ELF-1 (cell line): ENCODE measurements at places on chromosomes 5 and 9.
A peak's percentile ranks its signal among the peaks of the same experiment; 100 is the strongest.

GRCh38 chr9:979983-980382 lies 3.5 kb downstream of the DMRT3 start:
- DNase-seq = no peak

DNA sequence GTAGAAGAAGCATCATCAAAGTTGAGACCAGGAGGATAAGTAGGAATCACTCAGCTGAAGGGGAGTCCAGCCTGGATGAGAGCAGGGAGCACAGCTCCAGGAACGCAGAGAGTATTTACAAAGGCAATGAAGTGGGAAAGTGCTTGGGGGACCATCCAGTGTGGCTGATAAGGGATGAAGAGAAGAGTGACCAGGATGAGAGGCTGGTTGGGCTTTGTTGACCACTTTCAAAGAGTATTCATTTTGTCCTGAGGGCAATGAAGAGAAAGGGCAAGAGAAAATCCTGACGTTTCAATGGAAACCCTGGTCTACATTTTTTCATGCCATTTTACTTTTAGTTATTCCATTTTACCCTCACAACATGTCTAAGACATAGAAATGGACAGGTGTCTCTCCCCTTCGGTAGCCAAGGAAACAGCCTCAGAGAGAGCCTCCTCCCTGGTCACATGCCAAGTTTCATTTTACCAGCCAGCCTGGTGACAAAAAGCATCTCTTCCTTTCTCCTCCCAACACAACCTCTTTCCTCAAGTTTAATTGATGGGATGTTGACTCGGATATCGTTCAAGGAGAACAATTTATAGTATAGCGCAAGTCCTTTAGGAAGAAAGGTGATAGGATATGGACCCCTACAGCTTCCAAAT lies 492.7 kb upstream of the CLINT1 start:
- peak; percentile 75 for DNase-seq

DNA sequence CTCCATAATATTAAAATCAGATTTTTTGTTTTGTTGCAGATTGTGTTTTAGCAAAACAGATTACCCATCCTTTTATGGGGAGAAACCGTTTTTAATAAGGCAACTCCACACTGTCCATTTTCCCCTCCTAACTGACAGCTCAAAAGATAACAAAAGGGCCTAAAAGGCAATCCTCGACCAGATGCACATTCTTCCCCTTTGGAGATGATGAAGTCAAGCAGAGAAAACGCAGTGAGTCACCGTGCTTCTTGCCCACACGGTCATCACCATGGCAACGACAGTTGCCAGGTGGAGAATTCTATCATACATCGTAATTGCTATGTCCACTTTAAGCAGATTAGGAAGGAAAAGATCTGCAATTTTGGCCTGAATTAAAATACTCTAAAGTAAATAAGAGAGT lies 96.4 kb downstream of the DIRAS2 start:
- DNase-seq = peak; percentile 79

DNA sequence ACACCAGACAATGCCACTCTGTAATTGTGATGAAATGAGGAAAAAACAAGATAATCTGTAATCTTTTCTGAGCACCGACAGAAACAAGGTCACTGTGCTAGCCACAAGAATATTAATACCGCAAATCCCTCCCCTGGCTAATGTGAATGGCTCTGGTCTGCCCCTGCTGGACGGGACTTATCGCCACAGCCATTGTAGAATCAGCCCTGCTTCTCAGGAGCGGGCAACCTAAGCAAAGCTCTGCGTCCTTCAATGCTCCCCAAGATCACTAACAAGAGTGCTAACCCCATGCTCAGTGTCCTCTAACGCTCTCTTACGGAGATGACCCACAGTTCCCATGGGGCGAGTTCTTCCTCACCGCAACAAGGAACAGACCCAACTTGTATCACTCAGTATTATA lies 42.7 kb downstream of the OR2V1 start:
- DNase-seq = no peak

- DNase-seq = no peak
These were observed 280.9 kb downstream of the NFIB start for GRCh38 chr9:14033067-14033466.

DNA sequence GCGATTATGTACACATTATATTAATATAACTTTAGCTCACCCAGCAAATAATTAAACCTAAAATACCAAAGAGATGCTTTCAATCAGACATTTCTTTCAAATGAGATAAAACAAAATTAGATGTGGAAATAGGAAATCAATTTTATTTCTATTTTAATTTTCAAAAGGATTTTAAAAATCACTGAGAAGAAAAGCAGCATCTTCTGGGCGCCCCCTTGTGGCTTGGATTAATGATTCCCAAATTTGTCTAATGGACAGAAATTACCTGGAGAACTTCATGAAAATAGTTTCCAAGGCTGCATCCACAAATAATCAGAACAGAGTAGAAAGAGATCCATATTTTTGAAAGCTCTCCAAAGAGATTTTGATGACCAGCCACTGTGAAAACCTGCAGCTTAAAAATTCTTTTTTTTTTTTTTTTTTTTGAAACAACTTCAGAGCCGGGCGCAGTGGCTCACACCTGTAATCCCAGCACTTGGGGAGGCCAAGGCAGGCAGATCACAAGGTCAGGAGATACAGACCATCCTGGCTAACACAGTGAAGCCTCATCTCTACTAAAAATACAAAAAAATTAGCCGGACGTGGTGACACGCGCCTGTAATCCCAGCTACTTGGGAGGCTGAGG lies 50.9 kb upstream of the CEMIP2 start:
- no peak for DNase-seq

- no peak for DNase-seq
These were observed 6.0 kb downstream of the CDC26 start for GRCh38 chr9:113269355-113269754.

DNA sequence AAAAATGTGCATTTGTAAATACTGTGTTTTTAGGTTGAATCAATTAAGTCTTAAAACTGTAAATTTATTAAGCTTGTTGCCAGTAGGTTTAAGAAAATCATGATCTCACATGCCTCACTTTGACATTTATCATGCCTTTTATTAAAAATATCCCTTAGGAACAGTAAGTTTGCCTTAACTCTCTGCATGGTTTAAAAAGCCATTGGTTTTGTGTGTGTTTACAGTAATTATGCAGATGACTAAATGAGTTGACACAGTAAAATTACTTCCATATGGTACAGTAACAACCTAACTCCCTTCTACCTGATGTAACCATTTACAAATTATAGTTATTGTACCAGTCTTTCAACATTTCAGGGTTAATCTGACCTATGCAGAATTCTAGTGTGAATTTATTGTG lies 6.5 kb downstream of the RPS6 start:
- DNase-seq = no peak

DNA sequence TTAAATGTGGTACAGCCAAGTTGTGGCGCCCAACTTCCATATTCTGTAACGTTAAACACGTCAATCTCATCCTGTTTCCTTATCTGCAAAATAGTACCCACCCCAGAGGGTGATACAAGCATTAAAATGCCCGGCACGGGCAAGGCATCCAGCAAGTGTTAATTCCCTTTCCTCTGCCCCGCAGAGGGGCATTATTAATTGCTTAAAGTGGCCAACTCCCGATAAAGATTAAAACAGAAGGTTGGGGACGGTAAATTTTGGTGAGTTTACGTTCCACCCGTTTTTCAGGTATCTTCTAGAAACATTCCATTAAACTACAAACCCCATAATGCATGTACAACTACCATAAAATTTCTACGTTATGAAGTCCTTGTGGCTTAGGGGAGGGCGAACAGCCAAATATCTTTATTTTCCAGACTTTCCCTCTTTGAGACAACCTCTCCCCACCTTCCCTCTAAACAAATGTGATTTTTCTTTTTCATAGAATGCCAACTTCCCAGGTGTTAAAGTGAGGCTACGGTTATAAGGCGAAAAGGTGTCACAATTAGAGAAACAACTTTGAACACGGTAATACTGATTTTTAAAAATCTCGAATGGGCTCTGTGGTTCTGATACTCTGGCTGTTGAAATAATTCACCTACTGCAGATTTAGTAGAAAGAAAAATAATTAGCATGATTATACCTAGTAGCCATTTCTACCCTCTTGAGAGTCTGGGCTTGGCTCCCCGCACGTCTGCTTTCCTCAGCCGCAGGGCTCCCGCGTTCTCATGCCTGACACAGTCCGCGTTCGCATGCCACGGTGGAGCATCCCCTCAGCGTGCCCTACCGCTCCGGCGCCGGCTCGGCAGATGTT lies 1.2 kb upstream of the GPBP1 start:
- no peak for DNase-seq

DNA sequence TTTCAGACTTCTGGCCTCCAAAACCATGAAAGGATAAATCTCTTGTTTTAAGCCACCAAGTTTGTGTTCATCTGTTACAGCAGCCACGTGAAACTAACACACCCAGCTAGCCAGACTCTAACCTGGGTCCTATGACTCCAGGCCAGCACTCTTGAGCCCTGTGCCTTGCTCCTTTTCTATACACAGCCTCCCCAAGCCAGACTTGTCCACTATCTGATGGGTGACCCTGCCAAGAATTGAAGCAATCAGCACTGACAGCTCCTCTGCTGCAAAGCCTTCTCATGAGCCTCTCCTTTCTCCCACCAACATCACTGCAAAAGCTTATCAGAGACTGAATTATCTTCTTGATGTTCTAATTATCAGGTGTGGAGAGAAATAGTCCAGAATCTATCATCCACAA lies 41.4 kb downstream of the SIL1 start:
- no peak for DNase-seq

- DNase-seq = no peak
These were observed 12.6 kb downstream of the SIL1 start for GRCh38 chr5:139185589-139185988.

DNA sequence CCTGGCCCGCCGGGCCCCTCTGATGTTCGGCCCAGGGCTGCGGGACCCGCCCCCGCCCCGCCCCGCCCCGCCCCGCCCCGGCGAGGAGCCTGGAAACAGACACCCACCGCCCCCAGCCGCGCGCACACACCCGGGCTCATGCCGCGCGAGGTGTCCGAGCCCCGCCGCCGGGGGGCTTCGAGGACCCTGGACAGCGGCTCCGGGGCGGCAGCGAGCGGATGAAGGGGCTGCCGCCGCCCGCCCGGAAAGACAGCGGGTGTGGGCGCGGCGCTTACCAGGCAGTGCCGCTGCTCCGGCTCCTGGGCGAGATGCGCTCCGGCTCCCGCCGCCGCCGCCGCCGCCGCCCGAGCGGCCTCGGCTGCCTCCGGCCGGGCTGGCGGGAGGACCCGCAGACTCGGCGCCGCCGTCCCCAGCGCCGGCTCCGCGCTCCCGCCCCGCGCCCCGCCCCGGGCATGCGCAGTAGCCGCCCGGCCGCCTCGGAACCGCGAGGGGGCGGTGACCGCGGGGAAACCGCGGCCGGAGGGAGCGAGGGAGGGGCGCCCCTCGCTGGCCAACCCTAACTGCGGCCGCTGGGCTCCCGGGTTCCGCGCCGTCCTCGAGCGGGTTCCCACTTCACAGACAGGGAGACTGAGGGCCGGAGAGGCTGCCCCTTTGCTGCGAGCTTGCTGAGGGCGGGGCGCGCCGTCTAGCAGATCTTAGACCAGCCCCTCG lies at the start of gene GPRIN1:
GPRIN1 (minus strand) TSS at position 433 of the 711 bp plus-strand sequence. CDS start 10,322 bp downstream, outside the sequence.
- peak; percentile 83 for DNase-seq

- peak; percentile 45 for DNase-seq
These were observed at the start of gene C5orf58 for GRCh38 chr5:170232786-170233185. C5orf58 (plus strand) TSS chr5:170232985; CDS start chr5:170234977, 1,992 bp downstream.

DNA sequence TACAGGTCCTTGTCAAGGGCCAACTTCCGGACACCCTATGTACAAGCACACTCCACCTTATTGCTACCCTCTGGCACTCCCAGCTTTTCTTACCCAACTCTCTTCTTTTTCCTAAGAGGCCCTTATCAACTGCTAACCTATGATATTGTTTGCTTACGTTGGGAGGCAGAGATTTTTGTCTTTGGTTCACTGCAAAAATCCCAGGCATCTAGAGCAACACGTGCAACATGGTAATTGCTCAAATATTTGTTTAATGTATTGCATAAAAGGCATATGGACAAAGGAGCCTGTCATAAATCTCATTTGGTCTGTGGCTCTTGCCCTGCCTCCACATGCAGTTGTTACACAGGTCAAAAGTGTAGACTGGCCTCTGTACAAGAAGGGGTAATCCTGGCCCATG lies 35.8 kb upstream of the ATP10B start:
- no peak for DNase-seq

GRCh38 chr5:141618030-141618803 lies 583 bp downstream of the DIAPH1 start:
- peak; percentile 73 for DNase-seq

DNA sequence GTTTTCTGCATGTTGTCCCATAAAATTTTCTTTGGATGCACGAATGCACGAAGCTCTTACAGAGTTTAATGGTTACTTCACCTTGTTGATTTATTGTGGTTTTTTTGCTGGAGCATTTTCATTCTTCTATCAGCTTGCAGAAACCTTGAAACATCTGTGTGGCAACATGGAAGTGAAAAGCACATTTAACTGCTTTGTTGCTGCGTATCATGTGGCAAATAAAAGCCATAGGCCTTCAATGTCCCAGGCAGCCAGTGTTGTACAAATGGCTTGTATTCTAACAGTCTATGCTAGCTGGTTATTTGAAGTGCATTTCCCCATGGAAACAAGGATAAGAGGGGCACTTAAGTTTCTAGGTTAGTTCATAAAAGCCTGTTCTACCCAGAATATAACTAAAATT lies 42.5 kb upstream of the RASGRF2 start:
- DNase-seq = no peak

DNA sequence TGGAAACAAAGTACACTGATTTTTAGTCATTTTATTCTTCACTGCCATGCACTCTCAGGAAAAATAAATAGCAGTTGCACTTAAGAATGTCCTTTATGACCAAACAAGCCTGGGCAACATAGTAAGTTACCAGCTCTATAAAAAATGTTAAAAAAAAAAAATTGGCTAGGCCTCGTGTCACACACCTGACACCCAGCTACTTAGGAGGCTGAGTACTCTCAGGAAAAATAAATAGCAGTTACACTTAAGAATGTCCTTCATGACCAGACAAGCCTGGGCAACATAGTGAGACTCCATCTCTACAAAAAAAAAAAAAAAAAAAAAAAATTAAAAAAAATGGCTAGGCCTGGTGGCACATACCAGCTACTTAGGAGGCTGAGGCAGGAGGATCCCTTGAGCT lies 304.6 kb downstream of the SLCO4C1 start:
- no peak for DNase-seq

DNA sequence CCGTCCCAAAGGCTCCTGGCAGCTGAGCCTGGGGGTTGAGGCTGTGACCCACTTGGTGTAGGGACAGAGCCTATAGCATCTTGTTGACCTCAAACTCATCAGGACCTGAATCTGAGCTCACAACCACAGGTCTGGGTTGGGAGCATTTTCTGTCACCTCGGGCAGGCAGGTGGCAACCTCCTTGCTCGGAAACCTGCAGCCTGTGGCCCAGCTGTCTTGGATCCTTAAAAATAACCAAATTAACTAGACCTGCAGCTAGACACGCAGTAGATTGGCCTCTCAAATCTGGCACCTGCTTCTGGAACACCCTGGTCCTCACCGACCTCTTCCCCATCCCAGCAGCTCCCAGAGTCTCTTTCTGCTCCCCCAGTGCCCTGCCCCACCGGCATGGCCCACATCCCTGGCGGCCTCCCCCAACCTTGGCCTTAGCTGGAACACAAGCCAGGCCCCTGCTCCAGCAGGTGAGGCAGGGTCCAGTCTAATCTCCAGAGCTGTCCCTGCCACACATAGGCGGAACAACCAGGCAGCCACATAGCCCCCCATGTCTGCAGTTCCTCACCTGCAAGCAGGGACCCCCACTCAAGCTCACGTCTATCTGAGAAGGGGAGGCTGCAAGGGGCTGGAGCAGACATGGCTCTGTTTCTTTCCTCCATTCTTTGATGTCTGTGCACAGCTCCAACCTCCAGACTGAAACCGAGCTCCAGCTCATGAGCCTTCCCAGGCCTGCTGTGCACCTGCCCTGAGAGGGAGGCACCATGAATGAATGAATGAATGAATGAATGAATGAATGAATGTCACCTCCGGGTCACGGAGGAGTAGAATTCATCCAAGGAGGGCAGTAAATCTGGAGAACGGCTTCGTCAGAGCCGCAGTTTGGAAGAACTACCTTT lies 28.3 kb downstream of the PAEP start:
- no peak for DNase-seq
